ENCODE measurements at places on chromosomes 7 and 10.
A peak's percentile ranks its signal among the peaks of the same experiment; 100 is the strongest.

- DNase-seq: no peak
Observed at GRCh38 chr7:33868166-33868565, 37.2 kb upstream of the BMPER start.

GRCh38 chr10:71088054-71088453 lies 124.3 kb upstream of the UNC5B start:
- DNase-seq: no peak

GRCh38 chr10:103506061-103506460 lies 12.6 kb downstream of the NEURL1 start:
- no peak for DNase-seq

DNA sequence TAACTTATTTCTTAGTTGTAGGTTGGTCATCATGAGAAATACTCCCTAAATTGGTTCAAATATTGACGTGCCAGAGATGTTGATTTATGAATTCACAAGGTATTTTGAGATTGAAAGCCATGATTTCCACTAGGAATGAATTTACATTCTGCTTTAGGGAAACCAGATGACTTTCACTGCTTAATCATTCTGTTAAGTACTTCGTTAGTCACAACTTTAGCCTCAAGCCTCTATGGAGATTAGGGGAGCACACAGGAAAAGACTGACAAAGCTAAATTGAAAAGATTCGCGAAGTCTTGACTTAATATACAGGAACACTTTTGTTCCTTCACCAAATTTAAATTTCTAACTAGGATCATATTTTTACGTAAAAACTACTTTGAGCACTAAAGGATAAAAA lies 250.4 kb upstream of the CACNA2D1 start:
- DNase-seq: no peak

GRCh38 chr10:64430690-64431323 lies 909.6 kb downstream of the REEP3 start:
- peak; percentile 17 for DNase-seq

- no peak for DNase-seq
Observed at GRCh38 chr7:99002827-99003212, 124.5 kb downstream of the TRRAP start.

- no peak for DNase-seq
Observed at GRCh38 chr7:21113609-21114415, 314.1 kb upstream of the SP4 start.

DNA sequence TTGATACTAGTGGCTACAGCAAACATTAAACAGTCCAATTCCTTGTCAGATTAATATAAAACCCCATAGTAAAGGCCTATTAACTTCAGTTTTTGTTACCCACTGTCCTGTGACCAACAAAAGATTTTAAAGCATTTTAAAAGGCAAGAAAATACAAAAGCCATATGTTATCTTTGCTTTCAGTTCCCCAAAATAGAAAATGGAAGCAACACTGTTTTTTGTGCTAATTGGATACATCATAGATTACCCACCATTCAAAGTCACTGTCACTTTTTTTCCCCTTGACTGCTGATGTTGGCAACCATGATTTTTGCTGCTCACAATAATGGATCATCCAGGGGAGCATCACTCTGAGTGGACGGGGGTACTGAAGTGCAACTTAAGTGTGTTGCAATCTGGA lies 52.4 kb upstream of the TMEM140 start:
- no peak for DNase-seq

GRCh38 chr10:15841696-15842095 lies 18.6 kb downstream of the MINDY3 start:
- no peak for DNase-seq

DNA sequence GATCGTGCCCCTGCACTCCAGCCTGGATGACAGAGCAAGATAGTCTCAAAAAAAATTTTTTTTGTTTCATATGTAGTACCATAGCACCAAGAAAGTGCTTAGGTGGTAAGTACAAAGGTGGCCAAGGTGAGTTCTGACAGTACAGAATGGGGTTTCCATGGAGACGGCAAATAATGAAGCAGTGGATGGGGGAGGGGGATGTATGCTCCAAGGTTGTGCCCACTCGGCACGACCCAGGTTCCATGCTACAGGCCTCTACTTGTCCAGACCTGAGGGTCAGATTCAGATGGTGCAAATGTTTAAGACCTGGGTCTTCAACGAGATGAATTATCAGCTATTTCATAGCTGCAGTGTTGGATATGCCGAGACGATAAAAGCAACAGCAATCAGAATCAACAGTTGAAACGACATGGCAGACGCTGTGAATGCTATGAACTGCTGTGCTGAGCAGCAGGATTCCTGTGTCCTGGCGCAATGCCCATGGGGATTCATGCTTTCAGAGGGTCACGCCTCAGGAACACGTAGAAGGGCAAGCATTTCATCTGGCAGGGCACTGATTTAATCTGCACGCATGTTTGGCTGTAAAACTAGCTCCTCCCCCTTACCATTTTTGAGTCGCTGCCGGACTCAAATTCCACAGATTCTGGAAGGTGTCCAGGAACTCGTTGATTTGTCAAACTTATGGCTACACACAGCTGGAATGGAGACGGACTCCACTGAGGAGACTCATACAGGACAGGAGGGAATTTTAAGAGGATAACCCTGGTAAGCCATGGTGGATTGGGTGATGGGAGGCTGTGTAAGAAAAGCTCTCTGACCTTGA lies 256.5 kb downstream of the FRMD4A start:
- no peak for DNase-seq

DNA sequence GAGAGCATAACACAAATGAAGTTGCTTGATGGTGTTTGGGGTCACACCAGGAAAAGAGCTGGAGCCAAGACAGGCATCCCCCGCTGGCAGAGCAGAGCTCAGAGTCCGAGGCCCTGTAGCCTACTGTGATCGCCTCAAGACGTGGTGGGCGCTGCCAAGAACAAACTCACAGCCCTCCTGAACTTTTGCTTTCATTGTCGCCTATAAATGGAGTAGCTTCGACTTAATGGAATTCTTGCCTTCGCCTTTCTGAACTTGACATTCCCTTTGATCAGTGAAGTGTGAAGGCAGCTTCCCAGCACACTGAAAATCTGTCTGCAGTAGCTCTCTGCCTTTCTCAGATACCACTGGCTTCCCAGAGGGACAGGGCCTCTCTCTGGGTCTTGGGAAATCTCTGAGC lies 21.3 kb downstream of the CPXM2 start:
- DNase-seq: no peak

DNA sequence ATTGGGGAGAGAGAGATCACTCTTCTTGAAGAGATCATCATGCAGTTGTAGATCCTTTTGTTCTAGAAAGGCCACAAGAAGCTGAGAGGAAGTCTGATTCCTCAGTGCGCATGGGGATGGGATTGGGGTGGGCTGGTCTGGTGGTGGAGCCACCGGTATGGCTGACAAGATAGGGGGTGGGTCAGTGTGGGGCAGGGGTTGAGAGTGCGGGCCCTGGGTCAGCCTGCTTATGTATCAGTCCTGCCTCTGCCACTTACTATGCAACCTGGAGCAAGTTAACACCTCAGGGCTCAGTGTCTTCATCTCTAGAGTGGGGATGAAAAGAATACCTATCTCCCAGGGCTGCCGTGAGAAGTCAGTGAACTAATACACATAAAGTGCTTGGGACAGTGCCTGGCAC lies 8.0 kb downstream of the SMARCD3 start:
- no peak for DNase-seq

GRCh38 chr7:41924796-41925195 lies 221.9 kb upstream of the INHBA start:
- no peak for DNase-seq

GRCh38 chr10:59322131-59322530 lies 40.2 kb downstream of the FAM13C start:
- no peak for DNase-seq

DNA sequence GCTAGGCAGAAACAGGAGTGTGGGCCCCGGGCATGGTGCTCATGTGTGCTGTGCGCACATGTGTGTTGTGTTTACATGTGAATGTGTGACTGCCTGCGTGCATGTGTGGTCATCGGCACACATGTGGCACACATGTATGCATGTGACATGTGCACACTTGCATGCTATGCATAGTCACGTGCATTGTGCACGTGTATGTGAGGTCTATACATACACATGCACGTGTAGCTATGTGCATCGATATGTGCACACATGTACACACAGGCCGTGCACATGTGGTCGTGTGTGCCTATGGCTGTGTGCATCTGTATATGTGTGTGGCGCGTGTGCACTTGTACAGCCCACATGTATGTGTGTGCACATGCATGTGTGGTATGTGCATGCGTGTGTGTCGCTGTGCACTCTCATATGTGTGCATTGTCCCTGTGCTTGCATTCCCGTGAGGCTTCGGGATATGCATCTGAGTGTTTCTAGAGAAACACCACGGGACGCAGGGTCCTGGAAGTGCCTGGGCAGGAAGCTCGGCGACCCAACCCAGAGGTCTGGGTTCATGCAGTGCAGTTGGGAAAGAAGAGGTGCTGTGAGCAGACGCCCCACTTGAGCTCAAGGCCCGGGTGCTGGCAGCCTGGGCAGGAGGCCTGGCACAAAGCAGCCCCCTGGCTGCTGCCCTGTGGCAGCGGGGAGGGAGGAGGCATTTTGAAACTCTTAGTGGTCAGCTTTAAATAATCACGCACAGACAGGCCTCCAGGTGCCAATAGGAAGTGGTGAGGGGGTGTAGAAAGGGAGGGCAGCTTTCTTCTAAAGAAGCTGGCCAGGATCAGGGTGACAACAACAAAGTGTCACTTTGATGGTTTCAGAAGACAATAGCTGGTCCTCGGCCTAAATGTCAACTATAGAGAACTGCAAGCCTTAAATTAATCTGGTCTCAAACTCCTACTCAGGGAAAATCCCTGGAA lies 410.0 kb upstream of the MGMT start:
- no peak for DNase-seq

GRCh38 chr7:132511387-132511786 lies 64.9 kb downstream of the PLXNA4 start:
- DNase-seq: no peak

DNA sequence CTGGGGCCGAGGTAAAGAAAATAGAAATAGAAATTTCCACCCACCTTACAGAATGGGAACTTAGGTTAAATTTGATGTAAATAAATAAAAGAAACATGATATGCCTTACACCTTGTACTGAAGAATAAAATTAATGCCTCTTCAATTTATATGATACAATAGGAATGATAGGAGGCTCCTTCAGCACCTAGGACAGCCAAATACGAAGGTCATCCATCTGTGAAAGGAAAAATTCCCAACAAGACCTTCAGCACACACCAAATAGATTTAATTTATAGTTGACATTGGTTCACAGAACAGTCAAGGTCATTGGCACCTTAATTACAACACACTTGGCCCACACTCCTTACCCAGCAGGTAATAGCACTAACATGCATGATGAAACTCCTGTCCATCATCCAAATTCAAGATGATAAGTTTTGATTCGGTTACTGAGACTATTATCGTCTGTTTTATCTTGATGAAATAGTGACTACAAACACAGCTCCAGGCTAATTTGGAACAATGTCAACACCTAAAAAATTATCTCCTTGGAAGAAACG lies 250.9 kb downstream of the SNX13 start:
- no peak for DNase-seq

- DNase-seq: no peak
Observed at GRCh38 chr7:78165854-78166253, 367.3 kb downstream of the PHTF2 start.

DNA sequence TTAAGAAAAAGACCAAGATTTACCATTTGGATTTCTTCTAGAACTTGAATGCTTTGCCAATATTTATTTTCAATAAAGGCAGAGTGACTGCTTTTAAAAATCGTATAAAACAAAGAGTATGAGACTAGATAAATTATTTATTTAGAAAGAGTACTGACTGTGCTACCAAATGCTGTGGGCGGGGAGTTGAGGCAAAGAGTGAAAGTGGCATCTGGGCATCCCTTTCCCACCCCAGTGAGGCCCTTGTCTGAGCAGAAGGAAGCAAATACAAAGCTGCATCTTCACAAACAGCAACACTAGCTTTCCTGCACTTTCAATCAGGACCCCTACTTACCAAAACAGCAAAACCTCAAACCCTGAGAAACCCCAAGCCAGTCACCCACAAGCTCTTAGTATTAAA lies 34.9 kb downstream of the ITGB1 start:
- no peak for DNase-seq

DNA sequence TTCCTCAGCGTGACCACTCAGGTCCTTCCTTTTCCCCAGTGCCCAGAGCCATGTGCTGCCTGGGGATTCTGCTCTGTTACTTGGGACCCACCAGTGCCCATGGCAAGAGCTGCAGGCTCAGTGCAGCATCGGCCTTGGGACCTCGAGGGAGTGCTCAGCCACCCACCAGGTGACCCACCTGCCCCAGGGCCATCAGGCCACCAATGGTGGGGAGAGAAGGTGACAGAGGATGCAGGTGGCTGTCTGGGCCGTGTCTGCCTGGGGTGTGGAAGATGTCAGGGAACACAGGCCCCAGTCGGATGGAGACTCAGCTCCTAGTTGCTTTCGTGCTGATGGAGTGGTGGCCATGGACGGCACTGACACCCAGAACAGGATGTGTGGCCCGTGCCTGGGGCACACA lies 104.7 kb upstream of the FAM20C start:
- DNase-seq: no peak

DNA sequence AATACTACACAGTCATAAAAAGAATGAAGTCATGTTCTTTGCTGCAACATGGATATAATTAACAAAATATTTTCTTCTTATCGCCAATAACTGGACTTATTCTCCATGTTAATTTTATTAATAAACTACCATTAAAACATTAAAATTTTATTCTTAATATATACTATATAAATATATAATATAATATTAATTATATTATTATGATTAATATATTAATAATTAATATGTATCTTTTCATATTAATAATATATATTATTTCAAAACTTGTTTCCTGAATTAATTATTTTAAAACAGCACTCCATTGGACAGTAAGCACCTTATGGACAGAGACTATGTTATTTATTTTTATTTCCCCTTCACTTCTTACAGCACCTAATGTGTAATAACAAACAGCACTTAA lies 182.8 kb downstream of the ARL4A start:
- no peak for DNase-seq

DNA sequence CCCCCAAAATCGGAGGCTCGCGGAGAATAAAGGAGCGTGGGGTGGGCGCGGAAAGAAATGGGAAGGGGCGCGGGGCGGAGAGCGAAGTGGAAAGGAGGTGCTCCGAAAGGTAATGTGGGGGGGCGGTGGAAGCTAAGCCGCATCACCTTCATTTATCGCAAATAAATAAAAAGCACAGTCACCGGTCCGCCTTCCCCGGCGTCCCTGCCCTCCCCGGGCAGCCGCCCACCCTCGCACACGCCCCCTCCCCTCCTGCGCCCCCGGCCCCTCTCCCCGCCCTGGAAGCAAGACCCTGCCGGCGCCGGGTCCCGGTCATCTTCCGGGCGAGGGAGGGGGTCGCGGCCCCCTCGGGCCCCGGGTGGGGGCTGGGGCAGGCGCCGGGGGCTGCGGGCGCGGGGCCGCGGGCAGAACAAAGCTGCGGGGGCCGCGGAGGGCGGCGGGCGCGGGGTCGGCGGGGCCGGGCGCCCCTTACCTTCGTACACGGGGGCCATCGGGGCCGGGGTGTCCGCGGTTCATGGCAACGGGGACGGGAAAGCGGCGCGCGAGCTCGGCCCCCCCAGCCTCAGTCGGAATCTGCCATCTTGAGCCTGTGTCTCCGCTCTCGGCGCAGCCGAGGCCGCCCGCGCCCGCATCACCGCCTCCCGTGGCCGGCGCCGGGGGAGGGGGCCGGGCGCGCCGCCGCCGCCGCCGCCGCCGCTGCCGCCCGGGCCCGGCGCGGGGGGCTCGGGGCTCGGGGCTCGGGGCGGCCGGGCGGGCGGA lies 486 bp downstream of the HIPK2 start:
- peak; percentile 43 for DNase-seq

GRCh38 chr10:80730522-80730921 lies 192.8 kb downstream of the SH2D4B start:
- DNase-seq: no peak

- DNase-seq: no peak
Observed at GRCh38 chr10:90407131-90407530, 450.7 kb downstream of the HTR7 start.

- DNase-seq: no peak
Observed at GRCh38 chr7:151400626-151401315, 9.1 kb downstream of the WDR86 start.
